ENCODE measurements at places on chromosomes 1 and 21. TPM values are rescaled to one million over a fixed set of nuclear protein-coding genes. Genes with fewer than 3 reads are reported as not detected.

The FBXO2 gene
- 2.5 TPM for total RNA-seq

The DNAJC6 gene
- total RNA-seq: 6.2 TPM

The TTC24 gene
- total RNA-seq: 6.4 TPM

The ZC3H11A gene
- total RNA-seq: 81.8 TPM

The FGR gene
- total RNA-seq: 249 TPM

The ARHGEF16 gene
- total RNA-seq: 1.6 TPM

The NCMAP gene
- 0.20 TPM for total RNA-seq

The ATP1A4 gene
- 2.9 TPM for total RNA-seq

The LSM10 gene
- 43.5 TPM for total RNA-seq

Data from spleen (tissue), 13 donors.